ENCODE measurements at places on chromosomes 3 and 15. TPM values are rescaled to one million over a fixed set of nuclear protein-coding genes. Genes with fewer than 3 reads are reported as not detected.

The SPATA12 gene
- not detected for polyA plus RNA-seq

The SAMMSON gene
- not detected for polyA plus RNA-seq

GRCh38 chr3:188972310-188972709 lies 199.5 kb upstream of the TPRG1 start:
- no peak for DNase-seq

DNA sequence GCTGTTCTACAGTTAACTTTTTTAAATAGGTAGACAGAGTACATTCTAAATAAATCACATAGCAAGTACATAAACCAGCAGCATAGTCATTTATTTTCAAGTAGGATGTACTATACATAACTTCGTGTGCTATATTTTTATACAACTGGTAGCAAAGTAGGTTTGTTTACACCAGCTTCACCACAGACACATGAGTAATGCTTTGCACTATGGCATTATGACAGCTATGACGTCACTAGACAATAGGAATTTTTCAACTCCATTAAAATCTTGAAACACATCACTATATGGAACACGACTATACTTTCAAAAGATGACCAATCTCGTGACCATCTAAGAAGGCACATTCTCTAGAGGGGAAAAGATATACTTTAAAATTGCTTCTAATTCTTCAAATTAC lies 3.5 kb downstream of the TEX55 start:
- DNase-seq = peak; percentile 92

DNA sequence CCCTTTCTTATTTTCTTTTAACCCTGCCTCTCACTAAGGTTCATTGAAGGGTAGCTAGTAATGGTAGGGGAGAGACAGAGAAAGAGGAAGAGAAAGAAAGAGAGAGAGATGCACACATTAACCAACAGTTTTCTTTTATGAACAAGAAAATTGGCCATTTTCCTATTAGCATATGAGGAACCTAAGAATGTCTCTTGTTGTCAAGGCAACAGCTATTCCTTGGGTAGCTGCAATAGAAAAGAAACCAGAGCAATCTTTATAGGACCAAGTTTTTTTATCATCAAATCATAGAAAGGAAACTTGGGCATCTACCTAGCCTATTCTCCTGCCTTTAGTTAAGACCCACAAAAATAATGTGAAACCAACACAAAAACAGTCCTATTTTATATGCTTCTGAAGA lies 15.0 kb upstream of the CCDC39 start:
- DNase-seq = no peak

DNA sequence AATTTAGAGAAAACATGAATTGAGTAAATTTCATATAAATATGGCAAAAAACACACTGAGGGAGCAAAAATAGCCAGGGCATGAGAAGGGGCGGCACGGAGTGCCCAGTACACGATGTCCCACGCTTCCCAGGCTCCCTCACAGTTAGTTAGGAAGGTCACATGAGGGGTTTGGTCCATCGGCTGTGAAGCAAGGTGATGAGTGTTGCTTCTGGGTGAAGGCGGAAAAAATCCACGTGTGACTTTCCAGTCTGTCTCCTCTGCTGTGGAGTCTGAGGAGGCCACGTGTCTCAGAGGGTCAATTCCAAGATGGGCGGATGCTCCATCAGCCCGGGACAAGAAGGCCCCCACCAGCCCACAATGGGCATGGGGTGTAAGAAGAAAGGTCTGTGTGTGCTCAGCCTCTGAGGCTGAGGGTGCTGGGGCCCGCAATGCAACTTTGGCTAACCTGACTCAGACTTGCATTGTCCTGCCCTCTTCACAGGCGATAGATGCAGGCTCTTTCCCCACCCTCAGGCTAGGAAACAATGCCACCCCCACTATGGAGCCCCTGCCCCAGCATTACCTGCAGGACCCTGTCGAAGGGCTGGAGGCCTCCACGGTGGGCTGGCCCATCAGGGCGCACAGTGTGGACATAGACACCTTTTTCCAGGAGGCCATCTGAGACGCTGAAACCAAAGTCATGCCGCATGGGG lies 45.7 kb downstream of the GRIP2 start:
- DNase-seq = no peak

DNA sequence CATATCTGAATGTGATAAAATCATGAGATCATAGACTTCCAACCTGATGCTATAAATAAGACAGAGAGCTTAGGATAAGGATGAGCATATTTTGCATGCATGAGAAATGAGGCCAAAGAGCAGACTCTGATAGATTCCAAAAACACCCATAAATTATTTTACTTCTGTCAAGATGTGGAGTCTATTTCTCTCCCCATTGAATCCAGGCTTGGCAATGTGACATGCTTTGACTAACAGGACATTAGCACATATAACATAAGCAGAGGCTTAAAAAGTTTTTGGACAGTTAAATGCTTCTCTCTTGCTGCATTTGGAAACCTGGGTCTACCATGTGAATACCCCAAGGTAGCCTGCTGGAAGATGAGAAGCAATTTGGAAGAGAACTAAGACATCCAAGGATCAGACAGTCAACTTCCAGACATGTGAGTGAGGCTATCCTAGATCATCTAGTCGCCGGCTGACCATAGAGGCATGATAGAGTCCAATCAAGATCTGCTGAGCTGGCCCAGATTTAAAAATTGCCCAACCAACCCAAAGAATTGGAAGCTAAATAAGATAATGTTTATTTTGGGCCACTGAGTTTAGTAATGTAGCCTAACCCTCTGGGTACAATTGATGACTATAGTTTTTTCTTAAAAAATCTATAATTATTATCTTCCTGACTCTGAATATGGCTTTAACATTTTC lies 30.3 kb downstream of the MYLK start:
- no peak for DNase-seq

Measured in IMR-90 (cell line).